CD4-positive, alpha-beta memory T cell (primary cell): ENCODE measurements at places on chromosomes 12 and 14. TPM values are rescaled to one million over a fixed set of nuclear protein-coding genes. Genes with fewer than 3 reads are reported as not detected.

DNA sequence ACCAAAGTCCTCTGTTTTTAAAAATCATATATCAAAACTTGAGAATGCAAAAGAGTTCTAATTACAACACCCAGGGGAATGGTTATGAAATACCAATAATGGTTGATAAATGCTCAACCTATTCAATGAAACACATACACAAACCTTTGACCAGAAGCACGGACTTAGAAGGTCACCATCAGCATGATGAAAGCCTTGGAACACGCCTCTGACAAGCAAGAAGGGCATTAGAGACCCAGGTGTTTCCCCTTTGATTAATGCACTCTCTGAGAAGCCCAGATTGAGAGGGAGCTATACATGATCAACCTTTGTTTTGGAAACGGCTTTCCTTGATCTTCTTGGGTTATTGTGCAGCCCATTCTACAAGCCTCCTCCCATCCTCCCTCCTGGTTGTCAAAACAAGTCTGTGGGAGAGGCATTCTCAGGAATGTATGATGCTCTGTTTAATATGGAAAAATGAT, 69.0 kb downstream of the ZFP36L1 start:
- DNase-seq = no peak

Gene TCL1A
- total RNA-seq = not detected

Gene NID2
- not detected for total RNA-seq

Gene VWF
- total RNA-seq = 0.03 TPM

DNA sequence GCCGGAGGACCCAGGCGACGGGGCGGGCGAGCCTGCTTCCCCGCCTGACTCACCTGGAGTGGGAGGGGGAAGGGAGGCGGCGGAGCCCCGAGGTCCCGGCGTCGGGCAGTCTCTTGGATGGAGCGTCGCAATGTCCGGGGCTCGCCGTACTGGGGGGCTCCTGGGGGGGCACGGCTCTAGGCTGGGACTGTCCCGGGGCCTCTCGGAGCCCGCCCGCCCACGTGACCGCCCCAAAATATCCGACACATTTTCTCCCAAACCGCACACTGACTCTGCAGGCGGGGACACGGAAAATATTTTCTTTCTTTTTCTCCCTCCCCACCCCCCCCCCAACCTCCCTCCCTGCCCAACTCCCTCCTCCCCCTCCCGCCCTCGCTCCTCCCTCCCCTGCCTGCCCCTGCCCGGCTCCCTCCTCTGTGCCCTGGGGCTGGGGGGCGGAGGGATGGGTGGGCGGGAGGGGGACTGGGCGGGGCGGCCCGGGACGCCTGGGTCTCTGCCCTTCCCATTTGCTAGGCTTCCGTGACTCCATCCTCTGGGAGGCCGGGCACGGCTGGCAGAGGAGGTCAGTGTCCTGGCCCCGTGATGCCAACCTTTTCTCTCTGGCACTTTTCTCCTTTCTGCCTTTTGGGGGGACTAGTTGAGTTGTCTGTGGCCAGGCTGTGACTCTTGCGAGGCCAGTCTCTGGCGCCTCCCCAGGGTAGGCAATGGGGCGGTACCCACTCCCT, at the start of gene RARG:
Gene RARG, minus strand, starts transcription at position 289 of the 725 bp plus-strand sequence. CDS start 4,664 bp downstream, outside the sequence.
- DNase-seq = peak; percentile 67

- no peak for DNase-seq
Measured at GRCh38 chr14:95064256-95064655, 93.1 kb downstream of the DICER1 start.

DNA sequence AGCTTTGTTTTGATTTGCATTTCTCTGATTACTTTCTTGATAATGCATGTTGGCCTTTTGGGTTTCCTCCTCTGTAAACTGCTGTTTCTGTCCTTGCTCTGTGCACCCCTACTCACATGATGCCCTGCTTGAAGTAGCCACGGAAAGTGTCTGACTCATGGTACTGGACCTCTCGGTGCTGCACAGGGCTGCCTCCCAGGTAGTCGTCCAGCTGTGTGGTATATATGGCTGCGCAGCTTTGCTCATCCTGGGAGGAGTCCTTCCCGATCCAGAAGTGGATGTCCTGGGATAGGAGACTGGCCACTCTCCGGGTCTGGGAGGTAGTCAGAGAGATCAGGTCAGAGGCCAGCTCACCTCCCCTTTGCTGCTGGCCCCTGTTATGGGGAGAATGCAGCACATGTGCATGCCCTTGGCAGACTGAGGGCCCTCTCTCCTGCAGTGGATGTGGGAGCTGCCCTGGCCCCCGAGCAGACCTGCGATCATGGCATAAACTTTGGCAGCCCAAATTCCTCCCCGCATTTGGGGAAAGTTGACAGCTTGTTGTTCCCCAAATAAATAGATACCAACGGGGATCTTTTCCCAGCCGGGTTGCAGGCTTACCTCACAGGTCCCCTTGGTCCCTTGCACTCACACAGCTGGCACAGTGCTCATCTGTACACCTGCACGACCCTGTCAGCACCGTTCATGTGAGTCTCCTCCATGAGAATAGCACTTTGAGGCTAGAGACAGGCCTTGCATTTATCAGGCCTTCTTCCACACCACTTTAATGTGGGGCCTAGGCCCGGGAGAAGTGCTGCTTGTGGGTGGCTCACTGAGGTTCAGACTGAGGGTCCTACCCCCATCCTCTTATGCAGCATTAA, 5.2 kb downstream of the AVIL start:
- DNase-seq = no peak

Gene LIN7A
- not detected for total RNA-seq

Gene PAH
- total RNA-seq = not detected
